ENCODE measurements at places on chromosomes 12 and 14.

DNA sequence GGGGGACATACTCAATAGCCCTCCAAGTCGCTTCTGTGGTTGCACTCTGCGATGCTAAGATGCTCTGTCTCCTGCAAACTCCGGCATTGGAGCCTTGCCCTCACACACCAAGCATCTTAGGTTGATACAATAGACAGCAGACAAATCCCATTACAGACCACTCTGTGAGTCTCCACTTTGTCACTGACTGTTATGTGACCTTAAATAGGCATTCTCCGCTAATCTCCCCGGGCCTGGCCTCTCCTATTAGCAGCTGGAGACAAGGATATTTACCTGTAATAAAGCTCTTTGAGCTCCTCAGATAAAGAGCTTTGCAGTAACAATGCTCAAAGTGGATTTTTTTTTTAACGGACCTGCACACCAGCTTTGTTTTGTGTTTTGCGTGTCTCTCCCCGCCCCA lies 479.7 kb upstream of the TBX3 start:
- peak; percentile 68 for DNase-seq

GRCh38 chr12:39675263-39675662 lies 55.7 kb upstream of the ABCD2 start:
- DNase-seq: no peak

DNA sequence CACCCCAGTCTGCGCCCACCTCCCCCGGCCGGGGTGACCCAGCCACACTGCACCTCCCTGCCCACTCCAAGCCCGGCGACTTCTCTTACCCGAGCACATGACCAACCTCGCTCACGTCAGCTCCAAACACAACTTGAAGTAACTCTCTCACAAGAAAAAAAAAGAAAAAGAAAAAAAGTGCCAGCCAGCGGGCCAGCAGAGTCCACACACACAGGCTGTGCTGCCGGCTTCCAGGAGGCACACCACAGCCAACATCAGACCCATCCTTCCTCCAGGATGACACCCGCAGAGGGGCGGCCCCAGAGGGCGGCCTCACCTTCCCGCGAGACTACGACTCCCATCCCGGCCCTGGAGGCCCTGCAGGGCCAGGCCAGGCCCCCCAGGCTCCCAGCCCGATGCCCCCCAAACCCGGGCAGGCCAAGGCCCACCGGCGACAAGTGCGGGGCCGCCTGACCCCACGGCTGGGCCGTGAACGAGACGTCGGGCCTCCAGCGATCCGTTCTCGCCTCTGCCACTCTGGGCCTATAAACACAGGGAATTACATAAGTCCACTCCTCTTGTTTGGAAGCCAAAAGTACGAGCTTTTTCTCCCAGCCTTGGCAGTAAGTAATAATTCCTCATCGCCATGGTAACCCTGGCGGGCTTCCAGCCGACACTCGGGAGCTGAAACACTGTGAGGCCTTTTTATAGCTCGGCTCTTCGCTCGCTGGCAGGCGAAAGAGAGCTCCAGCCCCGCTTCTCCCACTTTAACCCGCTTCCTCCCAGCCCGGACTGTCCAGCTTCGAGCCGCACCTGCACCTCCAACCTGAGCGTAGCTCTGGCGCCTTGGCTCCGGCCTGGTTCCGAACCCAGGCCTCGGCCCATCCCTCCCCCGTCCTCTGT lies 49.1 kb downstream of the NCOR2 start:
- peak; percentile 93 for DNase-seq

GRCh38 chr12:67152451-67152850 lies 116.7 kb upstream of the CAND1 start:
- no peak for DNase-seq

DNA sequence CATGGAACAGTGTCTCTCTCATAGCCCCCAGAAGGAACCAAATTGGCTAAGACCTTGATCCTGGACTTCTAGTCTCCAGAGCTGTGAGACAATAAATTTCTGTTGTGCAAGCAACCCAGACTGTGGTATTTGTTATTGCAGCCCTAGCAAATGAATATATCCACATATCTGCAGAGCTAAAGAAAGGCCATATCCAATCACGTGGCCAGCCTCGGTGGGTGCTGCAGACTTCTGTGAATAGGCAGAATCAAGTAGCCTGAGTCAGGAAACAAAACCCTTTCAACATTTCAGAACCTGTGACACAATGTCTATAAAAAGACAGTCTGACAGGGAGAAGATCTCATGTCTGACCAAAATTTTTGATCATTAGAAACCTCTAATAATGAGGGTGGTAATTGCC lies 71.0 kb upstream of the CPM start:
- no peak for DNase-seq

DNA sequence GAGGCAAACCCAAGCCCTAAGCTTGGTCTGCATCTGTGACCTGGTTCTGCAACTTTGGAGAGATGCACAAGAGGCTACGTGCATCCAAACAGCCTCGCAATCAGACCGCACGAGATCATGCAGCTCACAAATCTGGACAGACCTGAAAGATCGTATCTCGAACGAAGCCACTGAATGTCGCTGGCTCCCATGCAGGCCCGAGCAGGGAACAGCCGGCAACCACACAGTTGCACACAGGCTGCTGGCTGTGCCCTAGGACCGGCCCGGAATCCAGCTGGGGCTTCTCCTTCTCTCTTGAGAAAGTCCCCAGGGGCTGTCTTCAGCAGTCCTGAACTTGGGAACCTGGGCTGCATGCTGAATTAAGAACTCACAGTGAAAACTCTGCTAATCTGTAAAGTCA lies 27.9 kb downstream of the WNT5B start:
- no peak for DNase-seq

GRCh38 chr12:114221136-114221833 lies 184.7 kb downstream of the TBX5 start:
- no peak for DNase-seq

GRCh38 chr14:105490267-105490571 lies 827 bp upstream of the TEDC1 start:
- DNase-seq: no peak

Data from NCI-H510A treated with DMSO at 0.1 percent for 48 hours (cell line).